Stimulated activated CD4-positive, alpha-beta T cell treated with anti-CD3 and anti-CD28 coated beads, TNF-alpha, amount 100 ng/mL, for 24 hours (primary cell): ENCODE measurements at places on chromosomes 3 and 15.

- DNase-seq = no peak
These were observed 361.6 kb downstream of the ROBO1 start for GRCh38 chr3:79406175-79406574.

DNA sequence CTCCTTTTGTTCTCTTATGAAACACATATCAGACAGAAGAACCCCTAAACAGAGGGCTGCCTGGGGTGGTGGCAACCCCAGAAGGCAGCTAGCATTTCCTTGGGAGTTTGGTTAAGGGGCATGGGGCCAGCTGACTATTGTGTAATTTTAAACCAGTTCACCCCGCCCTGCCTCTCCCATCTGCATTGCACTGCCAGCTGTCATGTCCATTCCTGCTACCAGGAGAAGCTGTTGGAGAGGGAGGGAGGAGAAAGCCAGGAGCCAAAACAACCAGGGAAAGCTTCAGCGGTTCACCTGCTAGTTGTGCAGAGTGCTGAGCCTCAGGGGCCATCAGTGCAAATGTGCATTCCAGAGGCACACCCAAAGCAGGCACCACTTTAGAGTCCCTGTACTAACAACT is 47.6 kb upstream of the ATP1B3 start:
- DNase-seq = no peak

GRCh38 chr3:109234300-109234699 is 82.0 kb downstream of the DPPA2 start:
- no peak for DNase-seq

DNA sequence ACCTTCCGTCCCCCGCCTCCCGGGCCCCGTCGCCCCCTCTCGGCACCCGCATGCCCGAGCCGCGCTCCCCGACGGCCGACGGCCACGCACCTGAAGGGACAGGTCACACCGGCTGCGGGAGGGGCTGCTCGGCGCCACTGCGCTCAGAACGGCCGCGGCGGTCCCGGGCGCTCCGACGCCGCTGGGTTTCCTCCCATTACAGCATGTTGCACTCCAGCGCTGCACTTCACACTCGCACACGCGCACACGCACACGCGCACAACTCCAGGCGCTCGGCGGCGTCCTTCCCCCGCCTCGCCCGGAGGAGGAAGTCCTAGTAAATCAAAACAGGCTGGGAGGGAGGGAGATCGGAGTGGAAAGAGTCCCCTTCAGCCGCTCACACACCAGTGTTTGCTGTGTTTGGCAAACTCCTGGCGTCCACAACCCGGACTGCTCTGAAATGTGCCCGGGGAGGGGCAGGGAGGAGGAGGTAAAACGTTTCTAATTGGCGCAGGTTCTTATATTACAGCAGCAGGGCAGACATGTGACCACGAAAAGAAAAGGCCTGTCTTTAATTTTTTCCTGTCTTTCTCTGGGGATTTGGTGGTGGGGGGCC is 76.7 kb upstream of the VGLL4 start:
- no peak for DNase-seq

- no peak for DNase-seq
These were observed 451.4 kb downstream of the WDR72 start for GRCh38 chr15:53307952-53308624.

DNA sequence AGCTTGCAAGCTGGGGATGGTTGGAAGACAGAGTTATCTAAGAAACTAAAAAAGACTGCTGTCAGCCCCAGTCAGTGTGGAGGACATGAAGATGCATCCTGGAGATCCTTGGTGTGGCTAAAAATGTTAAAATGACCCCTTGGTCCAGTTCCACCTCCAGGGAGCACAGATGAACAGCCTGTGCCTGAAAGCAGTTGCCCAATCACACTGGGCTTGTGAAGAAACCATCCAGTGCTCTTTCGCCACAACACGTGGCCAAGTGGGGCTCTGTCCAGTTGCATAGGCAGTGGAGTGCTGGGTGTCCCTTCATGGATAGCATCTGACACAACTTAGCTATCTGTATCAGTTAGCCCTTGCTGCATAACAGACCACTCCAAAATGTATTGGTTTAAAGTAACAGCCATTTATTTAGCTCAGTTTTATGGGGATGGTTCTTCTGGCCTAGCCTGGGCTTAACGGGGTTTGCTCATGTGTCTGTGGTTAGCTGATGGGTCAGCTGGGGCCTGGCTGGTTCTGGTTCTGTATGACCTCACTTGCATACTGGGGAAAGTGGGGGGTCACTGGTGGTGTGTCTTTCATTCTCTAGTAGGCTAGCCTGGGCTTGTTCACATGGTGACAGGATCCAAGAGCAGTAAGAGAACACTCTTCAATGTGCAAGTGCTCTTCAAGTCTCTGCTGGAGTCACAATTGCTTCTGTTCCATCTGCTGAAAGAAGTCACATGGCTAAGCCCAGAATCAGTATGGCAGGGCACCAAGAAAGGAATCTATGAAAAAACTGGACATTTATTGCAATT is 226.2 kb downstream of the PDCD6IP start:
- no peak for DNase-seq

DNA sequence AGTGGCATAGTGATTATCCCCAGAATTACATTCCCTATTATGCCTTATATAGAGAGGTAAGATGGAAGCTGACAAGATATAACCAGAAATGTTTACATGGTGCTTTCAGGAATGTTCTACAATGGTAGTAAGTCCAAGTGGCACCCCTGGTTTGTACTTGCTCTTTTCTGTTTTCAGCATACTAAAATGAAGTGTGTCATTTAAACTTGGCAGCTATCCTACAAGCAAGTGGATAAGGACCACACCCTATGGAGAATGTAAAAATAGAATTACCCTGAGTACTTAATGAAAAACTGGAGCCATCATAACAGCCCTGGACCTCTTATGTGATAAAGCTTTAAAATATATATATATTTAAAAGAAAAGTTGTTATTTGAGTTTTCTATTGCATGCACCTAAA is 1012.7 kb upstream of the CADM2 start:
- no peak for DNase-seq

DNA sequence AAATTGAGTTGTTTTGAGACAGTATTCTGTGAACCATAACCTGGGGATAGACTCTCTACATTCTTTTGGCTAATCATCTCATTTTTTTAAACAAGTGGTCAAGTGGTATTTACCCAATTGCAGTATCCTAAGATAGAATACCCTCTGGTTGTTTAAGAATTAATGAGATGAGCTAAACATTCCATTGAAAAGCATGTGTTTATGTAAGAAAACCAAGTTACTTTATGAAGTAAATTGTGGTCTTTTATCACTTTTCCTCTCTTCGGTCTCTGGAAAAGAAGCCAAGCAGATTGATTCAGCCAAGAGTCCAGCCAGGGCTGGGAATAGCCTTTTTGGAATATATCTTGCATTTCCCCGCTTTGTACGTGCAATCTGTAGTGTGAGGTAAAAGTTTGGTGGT is 185.7 kb upstream of the TOPAZ1 start:
- no peak for DNase-seq

- DNase-seq = no peak
These were observed 167.6 kb downstream of the PLCL2 start for GRCh38 chr3:17052363-17052762.

- no peak for DNase-seq
These were observed 374.1 kb upstream of the RBMS3 start for GRCh38 chr3:28906561-28907310.

GRCh38 chr15:33706173-33706572 is 262.1 kb upstream of the CHRM5 start:
- DNase-seq = no peak

DNA sequence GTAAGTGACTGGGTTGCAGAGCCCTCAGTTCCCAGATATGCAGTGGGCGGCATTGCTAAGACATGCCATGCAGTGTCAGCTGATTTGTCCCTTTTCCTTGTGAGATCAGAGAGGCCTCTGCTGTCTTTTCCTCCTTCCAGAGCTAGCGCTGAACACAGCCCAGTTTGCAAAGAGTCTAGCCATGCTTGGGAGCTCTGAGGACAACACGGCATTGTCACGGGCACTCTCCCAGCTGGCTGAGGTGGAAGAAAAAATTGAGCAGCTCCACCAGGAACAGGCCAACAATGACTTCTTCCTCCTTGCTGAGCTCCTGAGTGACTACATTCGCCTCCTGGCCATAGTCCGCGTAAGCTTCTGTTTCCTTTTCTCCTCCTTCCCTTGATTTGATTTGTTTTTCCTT is 20.0 kb upstream of the SNX22 start:
- DNase-seq = no peak

- DNase-seq = no peak
These were observed 106.9 kb downstream of the LRRN1 start for GRCh38 chr3:3906171-3906570.

GRCh38 chr3:27244374-27244773 is 124.8 kb downstream of the NEK10 start:
- no peak for DNase-seq

- no peak for DNase-seq
These were observed 44.4 kb upstream of the C3orf38 start for GRCh38 chr3:88105325-88105724.

DNA sequence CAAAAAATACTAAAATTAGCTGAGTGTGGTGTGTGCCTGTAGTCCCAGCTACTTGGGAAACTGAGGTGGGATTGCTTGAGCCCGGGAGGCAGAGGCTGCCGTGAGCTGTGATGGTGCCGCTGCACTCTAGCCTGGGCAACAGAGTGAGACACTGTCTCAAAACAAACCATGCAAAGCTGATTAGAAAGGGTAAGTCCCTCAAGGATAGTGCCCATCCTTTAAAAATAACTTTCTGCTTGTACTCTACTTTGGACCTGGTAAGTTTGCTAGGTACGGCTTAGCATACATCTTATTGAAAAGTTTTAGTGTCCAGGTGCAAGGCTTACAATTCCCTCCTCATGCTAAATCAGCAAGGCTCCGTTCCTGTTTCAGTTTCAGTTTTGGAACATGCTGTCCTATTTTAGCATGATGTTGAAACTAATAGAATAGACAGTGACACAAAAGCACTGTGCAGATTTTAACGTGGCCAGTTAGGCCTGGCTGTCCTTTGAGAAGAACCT is 21.4 kb downstream of the FEM1B start:
- no peak for DNase-seq

DNA sequence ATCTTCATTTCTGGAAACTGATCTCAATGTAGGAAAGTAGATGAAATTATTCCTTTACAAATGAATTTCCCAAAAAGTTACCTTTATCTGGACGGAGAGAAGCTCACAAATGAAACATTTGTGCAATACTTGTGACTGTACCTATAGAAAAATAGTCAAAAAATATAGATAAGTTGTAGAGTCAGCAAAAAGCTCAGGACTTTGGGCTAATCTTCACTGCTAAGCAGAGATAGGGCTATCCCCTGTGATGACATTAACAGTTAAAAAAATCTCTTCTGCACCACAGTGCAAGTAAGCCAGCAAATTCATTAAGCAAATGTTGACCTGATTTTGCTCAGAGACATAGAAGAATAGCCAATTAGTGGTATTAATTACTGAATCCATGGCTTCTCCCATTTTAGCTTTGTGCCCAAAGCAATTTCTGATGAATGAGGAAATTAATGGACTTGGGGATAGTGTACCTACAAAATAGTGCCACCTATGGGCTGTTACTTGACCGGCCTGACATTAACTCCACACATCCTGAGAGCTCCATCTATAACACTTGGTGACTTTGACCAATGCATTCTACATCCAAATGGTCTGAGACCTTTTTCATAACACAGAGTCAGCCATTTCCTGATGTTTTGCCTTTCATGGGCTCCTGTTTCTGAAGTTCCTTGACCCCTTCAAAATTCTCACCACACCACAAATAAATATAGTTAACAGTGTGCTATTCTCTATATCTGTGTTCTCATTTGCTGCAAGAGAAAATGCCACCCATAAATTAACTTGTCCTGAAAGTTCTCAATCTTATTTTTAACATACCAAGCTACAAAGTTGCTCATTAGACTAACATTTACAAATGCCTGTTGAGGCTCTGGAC is 105.0 kb downstream of the SSR3 start:
- no peak for DNase-seq

- no peak for DNase-seq
These were observed 115.9 kb upstream of the ST8SIA2 start for GRCh38 chr15:92277776-92278175.

GRCh38 chr3:150057227-150057626 is 86.5 kb upstream of the PFN2 start:
- DNase-seq = no peak

DNA sequence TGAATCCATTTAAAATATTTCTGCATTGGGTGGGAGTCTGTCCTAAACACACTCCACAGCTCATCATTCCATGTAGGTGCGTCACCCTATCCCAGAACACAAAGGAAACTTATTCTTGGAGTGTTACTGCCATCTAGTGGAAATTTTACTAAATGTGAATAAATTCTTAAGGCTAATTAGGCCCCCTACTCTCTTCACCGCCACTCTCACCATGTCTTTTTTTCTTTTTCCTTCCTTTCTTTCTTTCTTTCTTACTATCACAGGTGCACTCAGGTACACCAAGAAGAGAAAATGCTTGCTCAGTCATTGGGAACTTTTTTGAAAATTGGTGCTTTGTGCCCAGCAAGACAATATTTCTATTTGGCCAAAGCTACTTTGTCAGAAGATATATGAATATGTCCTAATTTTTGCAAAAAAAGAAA is 26.4 kb upstream of the ATP8B4 start:
- DNase-seq = no peak

DNA sequence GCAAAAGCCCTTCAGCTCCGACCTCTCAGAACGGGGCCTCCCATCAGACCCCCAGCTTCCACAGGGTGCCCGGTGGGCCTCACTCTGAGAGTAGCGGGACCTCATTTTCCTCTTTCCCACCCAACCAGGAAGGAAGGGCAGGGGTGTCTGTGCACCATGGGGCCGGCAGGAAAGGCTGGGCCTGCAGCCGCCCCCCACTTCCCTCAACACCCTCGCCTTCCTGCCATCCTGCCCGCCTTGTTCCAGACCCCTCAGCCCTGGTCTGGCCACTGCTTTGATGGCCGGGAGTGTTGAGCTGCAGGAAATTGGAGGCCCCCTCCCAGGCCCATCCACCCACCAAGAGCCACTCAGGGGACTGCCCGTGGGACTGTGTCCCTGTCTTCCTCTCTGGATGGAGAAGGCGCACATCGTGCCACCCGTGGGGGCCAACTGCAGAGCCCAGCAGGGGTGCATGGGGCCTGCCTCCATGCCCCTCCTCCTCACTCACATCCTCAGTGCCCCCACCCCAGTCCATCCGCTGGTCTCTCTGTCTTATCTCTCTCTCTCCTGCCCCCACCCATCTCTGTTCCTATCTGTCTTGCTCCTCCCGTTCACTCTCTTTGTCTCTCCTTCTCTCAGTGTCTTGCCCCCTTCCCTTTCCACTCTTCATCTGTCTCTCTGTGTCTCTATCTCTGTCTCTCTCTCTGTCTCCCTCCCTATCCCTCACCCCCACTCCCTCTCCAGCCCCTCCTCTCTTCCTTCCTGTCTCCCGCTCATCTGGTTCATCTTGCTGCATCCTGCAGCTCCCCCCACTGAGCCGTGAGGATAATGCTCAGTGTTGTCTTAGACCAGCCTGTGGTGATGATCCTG is 1.8 kb upstream of the PLXND1 start:
- DNase-seq = no peak

GRCh38 chr15:35448294-35448693 is 97.7 kb downstream of the DPH6 start:
- no peak for DNase-seq
